Stimulated activated CD4-positive, alpha-beta T cell treated with anti-CD3 and anti-CD28 coated beads, Interleukin-15, amount 100 ng/mL, for 48 hours (primary cell): ENCODE measurements at places on chromosomes 5 and 9.
A peak's percentile ranks its signal among the peaks of the same experiment; 100 is the strongest.

GRCh38 chr5:144209361-144209760 lies 38.7 kb downstream of the KCTD16 start:
- no peak for DNase-seq

- DNase-seq = no peak
These were observed 148.0 kb downstream of the RORB start for GRCh38 chr9:74645007-74645639.

- DNase-seq = no peak
These were observed 12.5 kb upstream of the PARP8 start for GRCh38 chr5:50653946-50654345.

DNA sequence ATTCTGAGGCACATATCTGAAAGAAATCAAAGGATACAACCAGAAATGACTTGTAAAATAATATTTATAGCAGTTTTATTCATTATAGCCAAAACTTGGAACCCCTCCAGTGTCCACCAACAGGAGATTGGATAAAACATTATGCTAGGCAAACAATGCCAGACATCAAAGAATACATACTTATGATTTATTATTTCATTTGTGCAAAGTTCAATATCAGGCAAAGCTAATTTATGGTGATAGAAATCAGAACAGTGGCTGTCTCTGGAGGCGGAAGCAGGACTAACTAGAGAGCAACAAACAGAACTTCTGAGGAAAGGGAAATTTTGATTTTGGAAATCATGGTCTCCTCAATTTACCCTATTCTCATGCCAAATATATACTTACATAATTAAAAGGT lies 193.1 kb downstream of the ICE1 start:
- no peak for DNase-seq

GRCh38 chr5:3740546-3741373 lies 145.1 kb downstream of the IRX1 start:
- DNase-seq = no peak

- no peak for DNase-seq
These were observed 6.1 kb upstream of the RNF183 start for GRCh38 chr9:113309204-113309813.

DNA sequence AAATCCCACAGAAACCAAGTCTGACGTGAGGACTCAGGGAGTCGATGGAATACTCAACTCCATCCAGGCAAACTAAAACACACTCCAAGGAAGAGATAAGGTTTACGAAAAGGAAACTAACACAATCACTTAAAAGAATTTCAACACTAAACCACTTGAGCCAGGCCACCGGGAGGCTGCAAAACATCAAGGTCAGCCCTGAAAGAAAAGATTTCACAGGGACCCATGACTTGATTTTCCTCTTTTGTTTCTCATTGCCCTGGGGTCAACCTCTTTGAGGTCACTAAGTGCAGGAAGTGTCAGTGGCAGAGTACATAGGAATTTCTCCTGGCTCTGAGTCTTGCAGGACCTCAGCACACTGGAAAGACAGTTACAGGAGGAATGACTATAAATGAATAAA lies 77.8 kb upstream of the TARS1 start:
- no peak for DNase-seq

- DNase-seq = peak; percentile 3
These were observed 78.8 kb downstream of the GPR21 start for GRCh38 chr9:123112015-123112975.

DNA sequence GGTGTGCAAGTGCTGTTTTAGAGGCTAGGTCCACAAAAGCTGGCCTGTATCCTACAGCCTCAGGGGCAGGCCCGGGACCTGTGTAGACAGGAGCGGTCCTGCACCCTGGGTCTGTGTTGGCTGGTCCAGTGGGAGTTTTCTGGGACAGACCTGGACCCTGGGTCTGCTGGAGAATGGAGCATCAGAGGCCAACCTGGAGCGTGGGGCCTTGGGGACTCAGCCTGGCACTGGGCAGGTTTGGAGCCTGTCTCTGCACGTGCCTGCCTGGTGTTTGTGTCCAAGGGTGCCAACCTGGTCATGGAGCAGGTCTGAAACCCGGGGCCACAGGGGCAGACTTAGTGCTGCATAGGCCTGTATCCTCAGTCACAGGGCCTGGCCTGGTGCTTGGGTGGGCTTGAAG lies 45.8 kb downstream of the SRFBP1 start:
- no peak for DNase-seq

GRCh38 chr5:64506567-64507263 lies 900 bp downstream of the RGS7BP start:
- no peak for DNase-seq

- DNase-seq = no peak
These were observed at the start of gene ACSL6 for GRCh38 chr5:132011622-132012343. ACSL6 (minus strand) TSS chr5:132011658; CDS start chr5:132011553, 105 bp downstream.

GRCh38 chr5:132096904-132097303 lies 23.3 kb downstream of the CSF2 start:
- DNase-seq = no peak

DNA sequence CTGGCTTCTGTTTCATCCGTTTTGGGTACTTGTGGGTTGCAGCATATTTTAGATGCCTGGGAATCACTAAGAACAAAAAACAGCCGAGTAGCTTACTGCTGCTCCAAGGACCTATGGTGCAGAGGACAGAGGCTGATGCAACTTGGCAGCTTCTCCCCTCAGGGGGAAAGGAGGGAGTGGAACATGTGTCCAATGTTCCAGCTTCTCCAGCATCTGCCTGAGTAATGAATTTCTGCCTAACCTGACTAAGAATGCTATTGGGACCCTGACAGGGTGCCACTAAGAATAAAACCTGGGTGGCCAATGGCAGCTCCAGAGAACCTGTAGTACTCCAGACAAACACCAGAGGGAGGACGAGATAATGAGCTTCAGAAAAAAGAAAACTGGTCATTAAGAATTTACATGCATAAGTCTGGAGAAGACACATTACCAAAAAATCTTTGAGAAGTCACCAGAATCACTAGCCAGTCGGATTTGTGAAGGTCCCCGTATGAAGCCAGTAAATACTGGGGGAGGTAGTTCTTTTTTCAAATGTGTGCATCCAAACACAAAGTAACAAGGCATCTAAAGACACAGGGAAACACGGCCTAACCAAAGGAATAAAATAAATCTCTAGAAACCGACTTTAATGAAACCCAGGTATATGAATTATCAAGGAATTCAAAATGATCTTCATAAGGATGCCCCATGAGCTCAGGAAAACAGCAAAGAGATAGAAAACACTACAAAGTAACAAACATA lies 293.5 kb downstream of the HINT1 start:
- no peak for DNase-seq
